ENCODE measurements at places on chromosomes 7 and 10. TPM values are rescaled to one million over a fixed set of nuclear protein-coding genes. Genes with fewer than 3 reads are reported as not detected.

Gene ZNF3
- total RNA-seq: 37.0 TPM

Gene CHAT
- not detected for total RNA-seq

Gene LCOR
- 49.2 TPM for total RNA-seq

Gene ADGRA1
- total RNA-seq: not detected

Gene GBX1
- not detected for total RNA-seq

DNA sequence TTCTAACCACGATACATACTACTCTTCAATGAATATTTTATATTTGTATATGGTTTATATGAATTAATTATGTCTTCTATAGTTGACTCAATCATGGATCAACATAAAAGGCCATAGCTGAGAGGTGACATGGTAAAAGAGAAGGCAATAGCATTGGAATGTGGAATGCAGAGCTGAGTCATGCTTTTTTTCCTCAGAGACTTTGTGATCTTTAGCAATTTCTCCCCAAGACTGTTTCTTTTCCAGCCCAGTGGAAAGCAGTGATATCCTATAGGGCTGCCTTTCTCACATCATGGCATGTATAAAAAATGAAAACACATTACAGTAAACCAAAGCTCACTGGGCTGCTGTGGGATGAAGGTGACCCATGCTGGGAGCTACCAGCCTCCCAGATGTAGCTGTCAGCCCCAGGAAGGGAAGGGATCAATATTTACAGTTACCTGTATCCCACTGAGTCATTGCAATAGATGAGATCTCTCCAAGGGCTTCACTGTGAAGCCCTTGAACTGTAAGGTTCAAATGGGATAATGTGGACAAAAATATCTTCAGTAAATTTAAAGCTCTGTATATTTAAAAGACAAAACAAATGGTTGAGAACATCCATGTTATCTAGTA, 30.2 kb downstream of the SLC39A12 start:
- DNase-seq: peak; percentile 84

DNA sequence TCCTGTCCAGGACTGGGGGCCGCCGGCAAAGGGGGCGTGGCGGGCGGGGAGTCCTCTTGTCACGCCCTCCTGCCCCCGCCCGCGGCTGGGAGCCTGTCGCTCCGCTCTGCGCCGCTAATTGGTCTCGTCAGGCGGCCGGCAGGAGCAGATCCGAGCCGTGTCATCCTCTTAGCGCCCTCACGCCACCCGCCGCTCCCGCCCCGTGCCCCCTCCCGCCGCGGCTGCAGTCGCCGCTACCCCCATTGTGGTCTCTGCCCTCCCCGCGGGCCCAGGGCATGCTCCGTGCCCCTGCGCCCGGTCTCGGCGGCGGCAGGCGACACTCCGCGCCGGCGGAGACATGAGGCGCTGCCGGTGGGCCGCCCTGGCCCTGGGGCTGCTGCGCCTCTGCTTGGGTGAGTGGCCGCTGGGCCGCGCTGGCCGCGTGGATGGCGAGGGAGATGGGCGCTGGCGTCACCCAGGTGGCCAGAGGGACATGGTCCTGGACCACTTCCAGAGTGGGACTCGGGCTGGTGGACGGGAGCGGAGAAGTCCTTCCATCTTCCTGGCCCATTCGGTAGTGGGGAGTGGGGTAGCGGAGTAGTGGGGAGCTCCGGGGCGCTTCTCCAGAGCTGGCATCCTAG, at the start of gene CDHR1:
Gene CDHR1, plus strand, starts transcription at position 114 of the 620 bp plus-strand sequence. Its CDS starts 224 bp downstream, at position 338.
- no peak for DNase-seq

DNA sequence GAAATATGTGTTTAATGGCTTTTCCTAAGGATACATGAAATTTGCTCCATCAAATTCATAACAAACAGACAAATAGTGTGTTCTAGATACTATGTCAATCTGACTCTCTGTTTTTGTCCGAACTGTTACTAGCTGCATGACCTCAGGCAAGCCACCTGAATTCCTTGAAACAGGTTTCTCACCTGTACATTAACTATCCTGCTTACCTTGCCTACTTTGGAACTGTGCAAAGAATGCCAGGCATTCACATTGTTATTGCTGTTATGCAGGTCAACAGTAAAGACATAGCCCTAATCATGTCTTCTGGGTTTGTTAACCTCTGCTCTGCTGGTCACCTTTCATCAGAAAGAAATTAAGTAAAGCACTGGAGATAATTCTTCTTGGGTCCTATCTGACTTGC, 1283.9 kb upstream of the CELF2 start:
- DNase-seq: peak; percentile 0

- no peak for DNase-seq
These were observed 1122.6 kb upstream of the POT1 start for GRCh38 chr7:126052229-126052628.

DNA sequence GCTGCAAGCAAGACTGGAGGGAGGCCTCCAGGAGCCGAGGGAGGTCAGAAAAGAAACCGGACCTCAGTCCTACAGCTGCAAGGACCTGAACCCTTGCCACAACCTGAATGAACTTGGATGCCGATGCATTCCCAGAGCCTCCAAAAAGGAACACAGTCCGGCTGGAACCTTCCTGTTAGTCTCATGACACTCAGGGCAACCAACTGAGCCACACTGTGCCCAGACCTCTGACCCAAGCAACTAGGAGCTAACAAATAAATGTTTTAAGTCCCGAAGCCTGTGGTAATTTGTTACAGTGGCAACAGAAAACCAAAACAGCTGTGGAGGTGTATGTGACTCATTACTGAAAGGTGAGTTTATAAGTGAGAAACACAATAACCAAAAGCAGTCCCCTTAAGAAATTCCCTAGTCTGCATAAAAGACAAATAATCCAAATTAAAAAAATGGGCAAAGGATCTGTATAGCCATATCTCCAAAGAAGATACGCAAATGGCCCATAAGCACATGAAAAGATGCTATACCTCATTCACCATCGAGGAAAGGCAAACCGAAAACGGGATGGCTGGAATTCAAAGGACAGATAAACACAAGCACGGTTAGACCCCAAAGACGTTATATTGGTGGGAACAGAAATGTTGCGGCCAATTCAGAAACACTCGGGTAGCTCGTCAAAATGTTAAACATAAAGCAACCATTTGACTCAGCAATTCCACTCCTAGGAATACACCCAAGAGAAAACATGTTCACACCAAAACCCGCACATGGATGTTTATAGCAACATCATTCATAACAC, 24.8 kb downstream of the GNA12 start:
- DNase-seq: peak; percentile 90

DNA sequence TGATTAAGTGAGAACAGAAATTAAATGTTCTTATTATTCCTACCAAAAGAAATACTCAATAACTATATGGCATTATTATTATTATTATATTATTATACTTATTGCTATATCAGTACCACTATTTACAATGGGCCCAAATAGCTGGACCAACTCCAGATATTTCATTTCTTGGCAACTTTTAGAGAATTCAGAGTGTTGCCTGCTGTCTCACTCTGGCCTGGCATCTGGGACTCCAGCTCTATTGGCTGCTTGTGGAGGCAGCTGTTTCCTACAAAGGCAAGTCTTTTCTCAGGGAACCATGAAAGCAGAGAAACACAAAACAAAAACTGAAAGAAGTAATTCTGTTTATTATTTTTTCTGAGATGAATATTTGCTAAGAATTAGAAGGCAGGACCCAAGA, 105.1 kb upstream of the SORCS1 start:
- no peak for DNase-seq

- DNase-seq: peak; percentile 70
These were observed 535 bp downstream of the ASAH2B start for GRCh38 chr10:50740293-50740648.

DNA sequence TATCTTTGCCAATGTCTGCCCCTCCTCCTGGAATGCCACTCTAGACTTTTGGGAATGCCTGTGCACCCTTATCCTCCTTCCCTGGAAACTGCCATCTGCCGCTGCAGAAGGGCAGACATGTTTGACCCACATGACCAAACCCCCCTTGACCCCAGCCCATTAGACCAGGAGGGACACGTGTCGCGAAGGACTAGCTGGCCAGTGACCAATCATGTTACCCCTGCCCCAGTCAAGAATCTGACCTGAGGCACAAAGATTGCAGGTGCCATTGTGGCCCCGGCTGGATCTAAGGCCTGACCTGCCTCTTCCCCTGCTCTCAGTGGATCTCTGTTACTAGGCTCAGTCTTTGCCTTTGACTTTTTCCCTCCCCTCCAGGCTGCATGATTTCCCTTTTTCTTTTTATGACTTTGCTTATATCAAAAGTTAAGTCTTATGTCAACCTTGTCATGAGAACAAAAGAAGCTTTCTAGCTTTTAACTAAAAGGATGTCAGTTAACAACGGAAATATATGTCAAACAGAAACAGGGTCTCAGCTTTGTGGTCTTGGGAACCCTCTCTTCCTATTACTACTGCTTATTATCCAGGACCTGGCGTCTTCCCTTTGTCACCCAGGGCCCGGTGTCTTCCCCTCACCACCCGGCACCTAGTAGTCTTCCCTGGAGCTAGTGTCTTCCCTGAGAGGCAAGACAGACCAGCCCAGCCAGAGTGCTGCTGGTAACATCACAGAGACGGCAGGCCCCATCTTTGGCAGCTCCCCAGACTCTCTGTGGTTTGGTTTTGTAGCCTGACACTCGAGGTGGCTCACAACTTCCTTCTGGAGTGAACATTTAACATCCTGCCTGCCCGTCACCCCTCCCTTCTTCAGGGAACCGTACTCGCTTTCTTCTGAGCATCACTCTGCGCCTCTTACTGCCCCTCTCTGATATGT, 24.4 kb upstream of the PPIF start:
- peak; percentile 68 for DNase-seq

DNA sequence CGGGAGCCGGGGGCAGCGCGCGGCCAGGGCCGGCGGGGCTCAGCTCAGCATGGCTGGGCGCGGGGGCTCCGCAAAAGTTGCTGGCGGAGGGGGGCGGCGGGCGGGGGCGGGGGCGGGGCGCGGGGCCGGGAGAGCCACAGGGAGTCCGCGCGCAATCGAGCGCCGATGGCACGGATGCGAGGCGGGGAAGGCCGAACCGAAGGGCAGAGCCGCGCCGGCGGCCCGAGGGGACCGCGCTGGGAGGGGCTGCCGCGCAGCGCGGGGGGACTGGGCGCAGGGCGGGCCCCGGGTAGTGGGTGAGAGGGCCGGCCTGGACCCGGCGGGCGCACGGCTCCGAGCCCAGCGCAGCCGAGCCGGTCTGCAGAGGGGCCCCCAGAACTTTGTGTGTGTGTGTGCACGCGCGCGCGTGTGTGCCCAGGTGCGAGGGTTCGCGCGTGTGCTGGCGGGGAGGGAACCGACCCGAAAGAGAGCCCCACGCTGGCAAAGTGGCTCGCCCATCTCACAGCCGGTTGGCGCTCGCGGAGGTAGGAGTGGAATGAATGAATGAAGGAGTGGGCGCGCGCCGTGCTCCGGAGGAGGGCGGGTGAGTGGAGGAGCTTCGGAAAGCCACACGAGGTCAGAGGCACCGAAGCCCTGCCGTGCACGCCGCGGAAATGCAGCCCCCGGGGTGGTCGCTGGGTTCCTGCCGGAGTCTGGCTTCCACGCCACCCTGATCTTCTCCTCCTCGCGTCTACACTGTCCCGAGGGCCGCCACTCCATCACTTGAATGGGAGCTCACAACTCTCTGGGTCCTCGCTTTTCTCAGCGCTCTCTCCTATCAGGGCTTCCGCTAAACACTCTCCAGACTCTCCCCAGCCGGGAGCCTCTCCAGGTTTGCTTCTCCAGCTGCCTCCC, at the start of gene HIPK2:
Gene HIPK2, minus strand, starts transcription at position 51 of the 894 bp plus-strand sequence. CDS start 375 bp downstream, outside the sequence.
- no peak for DNase-seq

DNA sequence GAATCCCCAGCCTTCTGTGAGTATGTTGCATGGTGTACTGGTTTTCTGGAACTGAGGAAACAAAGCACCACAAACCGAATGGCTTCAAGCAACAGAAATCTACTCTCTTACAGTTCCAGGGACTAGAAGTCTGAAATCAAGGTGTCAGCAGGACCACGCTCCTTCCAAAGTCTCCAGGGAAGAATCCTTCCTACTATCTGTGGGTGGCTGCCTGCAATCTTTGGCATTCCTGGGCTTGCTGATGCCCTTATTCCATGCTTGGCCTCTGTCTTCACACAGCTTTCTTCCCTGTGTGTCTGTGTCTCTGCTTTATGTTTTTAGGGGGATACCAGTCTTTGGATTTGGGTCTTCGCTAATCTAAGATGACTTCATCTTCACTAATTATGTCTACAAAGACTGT, 81.3 kb downstream of the LMBR1 start:
- no peak for DNase-seq

GRCh38 chr10:13560597-13560996, 26.2 kb upstream of the PRPF18 start:
- peak; percentile 98 for DNase-seq

GRCh38 chr7:100604976-100605911, 3.1 kb downstream of the PCOLCE start:
- no peak for DNase-seq

DNA sequence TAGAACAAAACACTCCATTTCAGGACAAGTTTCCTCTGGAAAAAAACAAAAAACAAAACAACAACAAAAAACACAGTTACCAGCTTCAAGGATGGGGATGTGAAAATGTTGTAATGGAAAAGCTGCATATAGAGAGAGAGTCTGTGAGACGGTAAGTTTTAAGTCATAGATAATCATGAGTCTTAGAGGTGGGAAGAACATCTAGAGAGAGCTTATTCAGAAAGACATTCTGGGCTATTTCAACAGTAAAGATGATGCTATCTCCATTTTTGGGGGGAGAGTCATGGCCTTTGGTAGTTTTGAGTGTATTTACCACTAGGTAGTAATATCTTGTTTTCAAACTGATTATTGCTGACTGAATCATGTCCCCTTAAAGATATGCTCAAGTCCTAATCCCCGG, 23.3 kb upstream of the INPP5F start:
- DNase-seq: no peak

DNA sequence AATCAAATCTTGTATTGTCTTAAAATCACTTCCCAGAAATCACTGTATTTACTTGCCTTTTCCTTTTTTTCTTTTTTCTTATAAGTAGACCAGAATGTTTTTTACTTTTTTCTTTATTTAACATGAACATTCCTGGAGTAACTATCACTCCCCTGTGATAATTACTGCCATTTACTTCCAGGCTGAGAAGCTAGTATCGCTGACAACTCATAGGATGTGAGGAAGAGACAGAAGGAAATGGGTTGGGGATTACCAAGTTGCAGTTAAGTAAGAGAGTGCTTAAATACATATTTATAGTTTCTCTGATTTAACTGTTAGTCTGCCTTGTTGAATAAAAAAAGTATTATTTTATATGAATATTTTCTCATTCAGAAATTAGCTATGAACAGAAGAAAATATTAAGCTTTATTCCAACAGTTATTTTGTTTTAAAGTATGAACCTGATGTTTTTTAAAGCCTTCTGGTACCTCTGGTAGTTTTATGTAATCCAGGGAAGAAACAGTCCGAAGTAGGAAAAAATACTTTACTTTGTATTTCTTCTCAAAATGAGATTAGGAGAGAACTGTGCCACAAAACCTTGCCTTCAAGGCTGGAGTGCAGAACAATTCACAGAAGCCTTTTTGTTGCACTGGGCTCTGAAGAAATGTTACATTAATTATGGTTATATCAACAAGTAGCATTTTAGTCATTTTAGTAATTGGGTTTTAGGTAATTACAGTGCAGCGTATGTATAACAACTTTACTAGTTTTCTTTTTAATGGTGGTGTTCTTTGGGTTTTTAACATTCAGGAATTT, 72.8 kb downstream of the SHOC2 start:
- peak; percentile 18 for DNase-seq
